Stimulated activated CD8-positive, alpha-beta memory T cell treated with anti-CD3 and anti-CD28 coated beads, Interleukin-7, amount 100 ng/mL, for 1 hour (primary cell): ENCODE measurements at places on chromosomes 3 and 15.

DNA sequence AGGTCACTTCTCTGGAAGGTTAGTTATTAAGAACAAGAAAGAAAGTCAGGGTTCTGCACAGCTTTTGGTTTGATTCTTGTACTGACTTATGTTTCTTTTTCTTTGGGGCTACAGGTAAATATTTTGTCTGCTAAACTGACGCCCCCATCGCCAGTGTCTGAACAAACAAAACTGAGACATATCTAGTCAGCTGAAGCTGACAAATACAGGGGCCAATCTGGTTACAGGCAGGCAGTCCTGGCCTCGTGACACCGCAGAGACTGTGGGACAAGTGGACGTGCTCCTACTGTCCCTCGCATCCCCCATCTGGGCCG lies 4.6 kb upstream of the RPL14 start:
- no peak for DNase-seq

DNA sequence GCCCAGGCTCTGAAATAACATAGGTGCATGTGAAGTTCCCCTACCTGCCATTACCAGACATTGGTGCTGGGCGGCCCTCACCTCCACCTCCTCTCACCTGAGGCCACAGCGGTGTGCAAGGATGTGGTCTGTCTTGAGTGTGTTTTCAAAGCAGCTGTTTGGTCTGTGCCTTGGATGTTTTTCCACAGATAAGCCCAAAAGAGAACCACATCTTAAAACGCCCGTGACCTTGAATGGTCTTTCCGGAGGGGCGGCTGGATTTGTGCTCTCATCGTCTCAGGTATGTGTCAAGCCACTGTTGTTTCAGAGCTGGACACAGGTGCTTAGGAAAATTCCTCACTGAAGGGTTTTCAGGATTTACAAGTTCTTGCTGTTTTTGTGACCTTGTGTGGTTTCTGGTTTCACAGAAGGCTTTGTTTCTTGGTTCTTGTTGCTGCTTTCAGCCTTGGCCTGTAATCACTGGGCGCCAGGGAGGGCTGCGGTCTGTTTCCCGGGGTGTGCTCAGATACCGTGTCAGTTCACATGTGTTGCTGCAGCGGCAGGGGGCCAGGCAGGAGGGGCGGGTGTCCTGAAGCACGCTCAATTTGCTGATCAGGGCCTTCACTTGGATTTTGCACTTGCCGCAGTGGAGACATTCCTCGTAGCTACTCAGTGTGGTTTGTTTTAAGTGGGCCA lies 128.4 kb downstream of the IGF1R start:
- DNase-seq = no peak

GRCh38 chr15:48131324-48131723 lies 10.5 kb downstream of the SLC24A5 start:
- DNase-seq = no peak

GRCh38 chr3:148435534-148435933 lies 262.2 kb upstream of the AGTR1 start:
- no peak for DNase-seq

GRCh38 chr15:85753791-85754452 lies 40.8 kb downstream of the KLHL25 start:
- DNase-seq = no peak

DNA sequence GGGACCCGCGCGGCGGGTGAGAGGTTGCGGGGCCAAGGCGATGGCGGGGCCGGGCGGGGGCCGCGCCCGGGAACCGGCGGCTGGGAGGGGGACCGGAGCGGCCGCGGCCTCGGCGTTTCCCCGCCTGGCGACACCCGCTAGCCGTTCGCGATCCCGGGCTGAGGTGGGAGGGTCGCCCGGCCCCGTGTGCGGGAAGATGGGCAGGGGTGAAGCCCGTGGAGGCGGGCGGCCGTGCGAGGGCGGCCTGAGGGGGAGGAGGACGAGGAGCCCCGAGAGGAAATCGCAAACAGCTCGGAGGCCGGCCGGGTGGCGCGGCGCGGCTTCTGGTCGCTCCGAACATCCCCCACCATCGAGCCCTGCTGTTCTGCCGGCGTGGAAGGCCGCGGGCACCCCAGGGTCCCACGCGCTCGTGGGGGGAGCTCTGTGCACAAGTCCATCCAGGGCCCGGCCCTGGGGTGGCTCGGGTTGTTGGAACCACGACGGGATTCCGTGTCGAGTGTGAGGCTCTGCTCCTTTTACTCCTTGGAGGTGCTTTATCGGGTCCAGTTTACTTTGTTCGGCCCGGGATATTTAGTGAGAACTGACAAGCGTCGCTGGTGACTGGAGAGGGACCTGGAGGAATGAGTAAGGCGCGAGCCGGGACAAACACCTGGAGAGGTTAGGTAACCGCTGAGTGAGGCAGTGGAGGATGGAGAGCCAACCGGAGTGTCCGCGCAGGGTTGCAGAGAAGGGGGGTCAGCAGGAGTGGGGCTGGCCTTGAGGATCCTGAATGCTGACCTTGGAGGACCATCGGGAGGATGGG lies 728 bp downstream of the CRTC3 start:
- no peak for DNase-seq

GRCh38 chr15:66498501-66499386 lies 1.2 kb upstream of the SNAPC5 start:
- no peak for DNase-seq

DNA sequence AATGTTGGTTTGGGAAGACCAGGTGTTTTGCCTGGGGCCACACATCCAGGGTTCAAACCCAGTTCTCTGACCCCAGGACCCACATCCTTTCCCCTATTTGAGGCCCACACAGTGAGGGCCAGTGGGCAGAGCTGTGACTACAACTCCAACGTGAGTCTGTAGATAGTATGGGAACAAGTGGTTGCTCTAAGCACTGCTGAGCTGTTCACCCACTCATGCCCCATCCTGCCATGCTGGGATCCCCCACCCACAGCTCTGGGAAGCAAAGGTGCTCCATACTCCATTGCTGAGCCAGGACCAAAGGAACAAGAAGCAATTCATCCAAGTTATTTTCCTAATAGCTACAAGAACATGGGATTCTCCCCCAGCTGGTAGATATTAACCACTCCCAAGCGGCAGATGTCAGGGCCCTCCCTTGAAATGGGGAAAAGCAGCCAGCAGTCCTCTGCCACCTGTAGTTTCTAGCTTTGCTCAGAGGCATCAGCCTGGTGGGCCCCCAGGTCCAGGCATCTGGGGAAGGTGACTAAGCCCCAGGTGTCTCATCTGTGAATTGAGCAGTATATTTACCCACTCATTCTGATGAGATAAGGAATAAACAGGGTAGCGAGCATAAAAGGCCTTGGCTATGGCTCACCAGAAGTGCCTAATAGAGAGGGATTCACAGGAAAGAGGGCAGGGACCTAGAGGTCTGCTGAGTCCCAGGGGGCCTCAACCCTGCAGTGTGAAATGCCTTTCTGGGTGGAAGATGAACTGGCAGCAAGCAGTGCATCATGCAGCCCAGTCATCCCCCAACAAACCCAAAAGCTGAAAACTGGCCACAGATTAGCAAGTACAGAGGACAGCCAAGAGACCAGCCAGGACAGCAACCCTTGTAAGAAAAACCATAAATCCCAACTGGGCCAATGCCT lies 33.4 kb downstream of the POC1A start:
- no peak for DNase-seq

- no peak for DNase-seq
Observed at GRCh38 chr3:193948459-193948858, 187.5 kb upstream of the HES1 start.

GRCh38 chr3:191768421-191768820 lies 307.5 kb downstream of the PYDC2 start:
- DNase-seq = no peak

GRCh38 chr15:77417602-77418001 lies 2.3 kb downstream of the PEAK1 start:
- no peak for DNase-seq

- DNase-seq = no peak
Observed at GRCh38 chr3:44886561-44886960, 12.2 kb downstream of the TGM4 start.

DNA sequence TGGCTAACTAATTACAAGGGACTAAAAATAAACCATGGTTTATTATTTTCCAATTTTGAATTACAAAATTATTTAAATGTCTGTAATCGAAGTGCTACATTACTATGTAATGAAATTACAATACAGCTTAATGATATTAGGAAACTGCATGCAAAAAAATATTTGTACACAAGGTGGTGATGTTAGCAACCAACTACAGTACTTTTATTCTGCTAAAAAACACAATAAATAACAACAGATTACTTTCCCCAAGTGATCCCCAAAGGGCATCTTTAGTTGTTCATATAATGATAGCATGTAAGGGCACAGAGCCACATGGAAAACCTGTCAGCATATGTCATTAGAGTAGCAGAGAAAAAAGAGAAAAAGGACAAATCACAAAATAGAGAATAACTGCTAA lies 147.5 kb upstream of the SOX2 start:
- no peak for DNase-seq

DNA sequence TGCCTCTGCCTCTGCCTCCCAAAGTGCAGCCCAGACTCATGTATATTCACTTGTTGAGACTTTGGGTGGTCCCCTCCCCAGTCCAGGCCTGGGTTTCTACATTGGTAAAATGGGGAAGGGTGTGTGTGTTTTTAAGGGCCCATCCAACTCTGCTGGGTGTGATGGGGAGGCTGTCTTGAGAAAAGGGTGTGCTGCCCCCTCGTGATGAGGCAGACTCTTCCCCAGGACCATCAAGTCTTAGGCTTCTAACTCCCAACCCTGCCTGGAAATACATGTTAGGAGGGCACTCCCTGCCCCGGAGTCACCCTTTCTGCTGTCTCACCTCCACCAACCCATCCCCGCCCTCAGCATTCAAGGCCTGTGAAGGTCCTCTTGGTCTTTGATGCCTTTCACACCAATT lies 4.4 kb upstream of the PTPN23 start:
- DNase-seq = no peak

- no peak for DNase-seq
Observed at GRCh38 chr3:179503640-179504039, 52.4 kb upstream of the GNB4 start.

DNA sequence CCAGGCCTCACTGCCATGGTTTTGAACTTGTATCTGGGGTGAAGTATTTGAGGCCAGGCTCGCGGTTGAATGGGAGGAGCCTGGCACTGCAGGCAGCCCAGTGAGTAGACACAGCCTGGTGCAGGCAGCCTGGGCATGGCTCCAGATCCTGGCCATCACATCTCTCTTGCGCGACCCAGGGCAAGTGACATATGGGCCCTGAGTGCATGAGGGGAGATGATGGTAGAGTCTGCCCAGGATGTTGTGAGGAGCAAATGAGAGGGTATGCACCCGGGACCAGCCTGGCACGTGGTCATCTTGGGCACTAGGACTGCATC lies 103.5 kb downstream of the TBC1D2B start:
- DNase-seq = no peak

- DNase-seq = no peak
Observed at GRCh38 chr3:45253316-45253715, 27.2 kb upstream of the TMEM158 start.

GRCh38 chr3:126557761-126558160 lies 971 bp downstream of the C3orf22 start:
- no peak for DNase-seq

- no peak for DNase-seq
Observed at GRCh38 chr3:142098964-142099363, 50.4 kb downstream of the TFDP2 start.

GRCh38 chr3:103511891-103512290 lies 1077.1 kb downstream of the ZPLD1 start:
- no peak for DNase-seq

DNA sequence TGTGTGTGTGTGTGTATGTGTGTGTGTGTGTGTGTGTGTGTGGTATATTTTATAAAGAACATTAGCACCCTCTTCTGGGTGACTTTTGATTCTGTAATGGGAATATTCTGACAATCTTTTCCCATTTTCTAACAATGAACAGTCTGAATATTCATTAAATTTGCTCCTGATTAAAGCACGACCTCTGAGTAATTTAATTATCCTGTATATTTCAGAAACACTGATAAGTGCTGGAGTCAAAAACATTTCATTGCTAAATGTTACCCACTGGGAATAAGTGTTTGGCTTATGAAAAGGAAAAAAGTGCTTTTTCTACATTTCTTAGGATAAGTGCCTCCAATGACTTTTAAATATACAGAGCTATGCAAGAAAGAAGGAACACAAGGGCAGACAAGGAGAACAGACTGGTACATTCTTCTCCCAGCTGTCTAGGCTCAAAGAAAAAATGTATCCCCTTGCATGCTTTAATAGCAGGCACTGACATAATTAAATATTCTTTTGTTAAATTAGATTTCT lies 32.3 kb upstream of the SYNPR start:
- DNase-seq = no peak

DNA sequence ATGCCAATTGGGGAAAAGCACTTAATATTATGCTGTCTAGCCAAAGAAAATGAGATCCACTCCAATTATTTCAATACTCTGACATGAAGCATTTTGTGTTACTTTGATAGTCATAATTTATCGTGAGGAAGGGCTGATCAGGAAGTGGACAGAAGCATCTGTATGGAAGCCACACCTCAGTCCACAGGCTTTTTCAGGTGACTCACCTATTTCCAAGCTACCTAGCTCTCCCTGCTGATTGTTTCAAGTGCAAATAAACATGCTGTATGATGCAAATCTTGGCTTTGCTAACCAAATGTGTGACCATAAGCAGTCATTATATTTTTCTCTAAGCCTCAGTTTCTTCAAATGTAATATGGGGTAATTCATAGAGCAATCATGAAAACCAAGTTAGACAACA lies 30.8 kb upstream of the CPB1 start:
- DNase-seq = no peak

DNA sequence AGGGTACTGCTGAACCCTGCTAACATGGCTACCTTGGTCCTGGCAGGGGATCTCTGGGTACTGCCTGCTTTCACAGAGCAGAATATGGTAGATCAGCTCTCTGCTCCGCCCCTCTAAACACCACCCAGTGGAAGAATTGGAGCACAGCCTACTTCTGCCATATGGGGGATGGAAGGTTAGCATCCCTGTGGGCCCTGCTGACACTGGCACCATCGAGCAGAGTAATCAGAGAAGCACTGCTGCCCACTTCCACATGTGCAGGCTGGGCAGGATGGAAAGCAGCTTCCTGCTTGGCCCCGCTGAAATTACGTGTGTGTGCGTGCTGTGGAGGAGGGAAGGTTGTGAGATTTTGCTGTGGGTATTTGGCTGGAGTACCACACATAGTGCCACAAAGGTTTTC lies 24.8 kb downstream of the CCR1 start:
- DNase-seq = no peak

DNA sequence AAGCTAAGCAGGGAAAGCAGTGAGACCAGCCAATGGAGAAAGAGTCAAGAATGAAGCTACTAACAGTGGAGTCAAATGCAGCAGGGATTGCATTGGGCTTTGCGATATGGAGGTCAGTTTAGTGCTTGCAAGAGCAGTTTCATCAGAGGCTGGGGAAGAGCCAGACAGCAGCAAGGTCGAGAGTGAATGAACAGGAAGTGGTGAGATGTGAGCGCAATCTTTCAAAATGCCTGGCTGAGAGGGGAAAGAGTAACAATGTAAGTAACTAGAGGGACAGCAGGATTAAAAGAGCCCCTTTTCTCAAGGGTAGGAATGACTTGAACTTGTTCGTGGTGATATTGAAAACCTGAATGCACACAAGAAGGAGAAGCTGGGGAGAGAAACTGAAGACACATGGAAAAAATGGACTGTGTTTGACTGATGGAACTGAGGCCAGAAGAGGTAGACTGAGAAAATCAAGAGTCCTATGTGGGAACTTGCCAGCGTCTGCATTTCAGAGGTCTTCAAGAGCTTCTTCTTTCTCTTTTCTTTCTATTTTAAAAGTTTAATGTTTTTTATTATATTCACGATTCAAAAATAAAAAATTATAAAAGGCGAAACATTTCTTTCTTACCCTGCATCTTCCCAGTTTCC lies 30.6 kb upstream of the GPR160 start:
- DNase-seq = no peak

GRCh38 chr3:102182162-102182561 lies 252.7 kb upstream of the ZPLD1 start:
- DNase-seq = no peak
